ENCODE measurements at places on chromosomes 12 and 14.
A peak's percentile ranks its signal among the peaks of the same experiment; 100 is the strongest.

DNA sequence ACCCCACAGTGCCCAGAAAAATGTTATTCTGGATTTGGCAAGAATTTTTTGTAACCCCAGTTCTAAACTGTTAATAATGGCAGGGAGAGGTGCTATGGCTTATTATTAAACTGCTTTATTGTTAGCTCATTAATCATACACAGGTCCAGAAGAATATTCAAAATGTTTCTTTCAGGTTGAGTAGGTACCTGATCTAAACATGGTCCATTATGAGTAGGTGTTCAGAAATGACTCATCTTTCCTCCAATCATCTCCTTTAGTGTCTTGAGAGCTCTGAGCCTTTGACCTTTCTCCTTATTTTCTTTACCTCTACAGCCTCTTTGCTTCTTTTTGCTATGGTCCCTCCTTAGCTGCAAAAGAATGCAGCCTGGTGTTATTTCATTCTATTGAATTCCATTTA lies 211.0 kb upstream of the GARIN6 start:
- DNase-seq: no peak

- DNase-seq: no peak
Observed at GRCh38 chr12:24118668-24119067, 169.2 kb upstream of the SOX5 start.

GRCh38 chr12:132653567-132654290 lies 33.4 kb downstream of the POLE start:
- no peak for DNase-seq

GRCh38 chr12:21456291-21456780 lies 18.9 kb downstream of the PYROXD1 start:
- DNase-seq: no peak

DNA sequence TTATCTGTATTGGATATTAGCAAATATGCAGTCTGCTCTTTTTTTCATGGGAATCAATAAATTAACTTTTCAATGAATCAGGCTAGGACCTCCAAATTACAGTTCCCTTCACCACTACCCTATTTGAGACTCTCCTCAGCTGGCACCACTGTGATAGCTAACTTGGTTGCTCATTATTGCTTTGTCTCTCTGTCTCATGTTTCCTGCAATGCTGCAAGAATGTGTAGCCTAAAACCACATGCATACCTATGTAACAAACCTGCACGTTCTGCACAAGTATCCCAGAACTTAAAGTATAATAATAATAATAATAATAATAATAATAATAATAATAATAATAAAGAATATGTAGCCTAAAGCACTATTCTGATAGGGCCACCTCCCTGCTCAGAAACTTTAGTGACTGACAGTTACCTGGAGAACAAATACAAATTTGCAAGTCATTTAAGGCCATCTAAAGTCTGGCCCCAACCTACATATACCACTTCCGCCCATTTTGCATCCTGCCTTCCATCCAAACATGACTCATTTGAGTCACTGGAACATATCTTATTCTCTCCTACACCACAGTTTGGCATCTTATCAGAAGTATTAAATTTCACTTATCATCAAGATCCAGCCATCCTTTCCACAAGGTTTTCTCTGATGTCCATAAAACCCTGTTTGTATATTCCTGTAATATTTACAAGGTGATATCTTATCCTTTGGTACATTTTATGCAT lies 215.1 kb downstream of the LRRK2 start:
- DNase-seq: no peak

GRCh38 chr14:81031488-81031887 lies 76.1 kb downstream of the TSHR start:
- no peak for DNase-seq

GRCh38 chr12:30976206-30976605 lies 49.7 kb downstream of the TSPAN11 start:
- no peak for DNase-seq

DNA sequence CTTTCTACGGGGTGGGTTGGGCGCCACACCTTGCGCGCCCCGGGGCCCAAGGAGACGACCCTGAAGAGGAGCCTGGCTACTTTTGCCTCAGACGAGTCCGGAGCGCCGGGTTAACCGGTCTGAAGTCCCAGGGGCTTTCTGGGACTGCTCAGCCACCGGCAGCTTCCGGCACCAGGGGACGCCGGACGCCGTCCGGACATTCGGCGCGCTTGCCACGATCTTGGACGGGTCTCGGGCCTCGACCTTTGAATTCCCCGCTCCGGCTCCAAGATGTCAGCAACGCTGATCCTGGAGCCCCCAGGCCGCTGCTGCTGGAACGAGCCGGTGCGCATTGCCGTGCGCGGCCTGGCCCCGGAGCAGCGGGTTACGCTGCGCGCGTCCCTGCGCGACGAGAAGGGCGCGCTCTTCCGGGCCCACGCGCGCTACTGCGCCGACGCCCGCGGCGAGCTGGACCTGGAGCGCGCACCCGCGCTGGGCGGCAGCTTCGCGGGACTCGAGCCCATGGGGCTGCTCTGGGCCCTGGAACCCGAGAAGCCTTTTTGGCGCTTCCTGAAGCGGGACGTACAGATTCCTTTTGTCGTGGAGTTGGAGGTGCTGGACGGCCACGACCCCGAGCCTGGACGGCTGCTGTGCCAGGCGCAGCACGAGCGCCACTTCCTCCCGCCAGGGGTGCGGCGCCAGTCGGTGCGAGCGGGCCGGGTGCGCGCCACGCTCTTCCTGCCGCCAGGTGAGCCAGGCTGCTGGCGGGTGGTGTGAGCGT lies at the start of gene ACOT4:
ACOT4 (plus strand) TSS at position 184 of the 760 bp plus-strand sequence; CDS start at position 271, 87 bp downstream.
- peak; percentile 34 for DNase-seq

GRCh38 chr12:27975222-27976136 lies 2.9 kb upstream of the PTHLH start:
- peak; percentile 68 for DNase-seq

DNA sequence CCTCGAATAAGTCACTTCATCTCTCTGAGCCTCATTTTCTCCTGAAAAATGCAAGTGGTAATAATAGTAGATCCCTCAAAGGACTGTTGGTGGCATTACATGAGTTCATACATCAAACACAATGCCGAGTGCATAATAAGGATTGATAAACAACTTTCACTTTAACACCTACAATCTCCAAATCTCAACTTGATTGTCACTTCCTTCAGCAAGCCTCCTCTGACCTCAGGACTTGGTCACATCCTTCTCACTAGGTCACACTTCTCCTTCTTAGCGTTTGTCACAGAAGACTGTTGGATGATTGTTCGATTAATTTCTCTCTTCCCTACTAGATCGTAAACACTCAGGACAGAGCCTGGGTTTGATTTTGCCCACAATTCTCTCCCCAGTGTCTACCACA lies 7.9 kb upstream of the PRKAB1 start:
- no peak for DNase-seq

GRCh38 chr12:87302126-87302745 lies 727.0 kb downstream of the C12orf50 start:
- no peak for DNase-seq

- no peak for DNase-seq
Observed at GRCh38 chr14:67571991-67572323, 28.1 kb downstream of the PIGH start.

DNA sequence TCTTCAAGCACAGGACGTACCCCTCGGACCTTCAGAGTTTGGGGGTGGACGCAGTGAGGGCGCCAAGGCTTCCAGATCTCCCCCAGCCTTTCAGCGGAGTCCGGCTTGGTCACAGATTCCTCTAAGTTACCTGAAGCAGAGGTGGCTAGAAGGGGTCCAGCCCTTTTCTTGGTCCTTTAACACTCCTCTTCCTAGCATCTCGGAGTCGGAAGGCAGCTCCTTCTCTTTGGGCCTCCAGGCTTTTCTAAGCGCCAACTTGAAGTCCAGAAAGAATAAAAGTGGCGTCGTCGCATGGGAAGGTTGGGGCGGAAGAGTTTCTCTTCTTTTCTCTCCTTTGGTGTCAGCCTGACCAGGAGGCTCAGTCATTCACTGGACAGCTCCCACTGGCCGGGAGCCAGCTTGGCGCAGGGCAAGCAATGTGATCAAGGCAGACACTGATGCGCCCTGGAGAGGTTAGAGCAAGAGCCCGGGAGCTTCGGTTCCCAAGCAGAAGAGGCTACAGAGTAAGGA lies 9.6 kb downstream of the OR6S1 start:
- peak; percentile 59 for DNase-seq

DNA sequence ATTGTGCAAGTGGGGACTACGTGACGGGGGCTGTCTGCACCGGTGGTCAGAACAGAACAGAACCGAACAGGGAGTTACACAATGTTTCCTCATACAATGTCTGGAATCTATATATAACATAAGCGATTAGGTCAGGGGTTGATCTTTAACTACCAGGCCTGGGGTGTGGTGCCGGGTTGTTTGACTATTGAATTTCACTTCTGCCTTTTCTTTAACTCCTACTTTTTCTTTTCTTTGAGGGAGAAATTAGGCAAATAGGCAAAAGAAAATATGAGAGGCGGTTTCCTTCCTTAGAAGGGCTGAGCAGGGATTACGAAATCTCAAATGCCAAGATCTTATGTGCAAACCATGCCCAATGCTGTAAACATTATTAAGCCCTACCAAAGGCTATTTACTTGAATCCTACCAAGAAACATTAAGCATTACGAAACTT lies 140.3 kb downstream of the SLC38A6 start:
- no peak for DNase-seq

DNA sequence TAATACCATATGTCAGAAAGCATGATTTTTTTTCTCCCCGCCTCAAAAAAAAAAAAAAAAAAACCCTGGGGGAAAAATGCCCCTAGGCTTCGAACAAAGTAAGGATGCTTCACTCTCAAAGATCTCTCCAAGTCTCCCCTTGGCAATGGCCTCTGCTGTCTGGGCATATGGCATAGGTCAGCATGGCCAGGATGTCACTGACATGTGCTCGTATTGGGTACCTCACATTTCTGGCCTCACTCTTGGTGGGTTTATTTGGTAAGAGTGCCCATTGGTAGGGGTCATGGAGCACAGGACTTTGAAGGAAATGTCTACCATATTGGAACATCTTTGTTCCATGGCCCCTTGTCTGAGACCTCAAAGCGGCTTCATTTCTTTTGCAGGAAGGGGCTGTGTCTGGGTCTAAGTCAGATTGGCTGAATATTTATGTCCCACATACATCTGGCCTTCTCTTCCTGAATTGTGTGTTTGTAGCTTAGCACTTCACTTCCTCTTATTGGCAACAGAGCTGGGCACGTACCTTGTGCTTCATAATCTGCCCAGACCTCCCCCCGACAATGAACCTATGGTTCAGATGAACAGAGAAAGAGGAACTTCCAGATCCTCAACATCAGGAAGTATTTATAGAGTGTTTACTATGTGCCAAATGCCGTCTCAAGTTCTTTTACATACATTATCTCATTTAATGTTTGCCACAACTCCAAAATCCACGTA lies 36.3 kb upstream of the OAS1 start:
- no peak for DNase-seq

Data from endothelial cell (in vitro differentiated cells).